ENCODE measurements at places on chromosomes 11 and 22.

DNA sequence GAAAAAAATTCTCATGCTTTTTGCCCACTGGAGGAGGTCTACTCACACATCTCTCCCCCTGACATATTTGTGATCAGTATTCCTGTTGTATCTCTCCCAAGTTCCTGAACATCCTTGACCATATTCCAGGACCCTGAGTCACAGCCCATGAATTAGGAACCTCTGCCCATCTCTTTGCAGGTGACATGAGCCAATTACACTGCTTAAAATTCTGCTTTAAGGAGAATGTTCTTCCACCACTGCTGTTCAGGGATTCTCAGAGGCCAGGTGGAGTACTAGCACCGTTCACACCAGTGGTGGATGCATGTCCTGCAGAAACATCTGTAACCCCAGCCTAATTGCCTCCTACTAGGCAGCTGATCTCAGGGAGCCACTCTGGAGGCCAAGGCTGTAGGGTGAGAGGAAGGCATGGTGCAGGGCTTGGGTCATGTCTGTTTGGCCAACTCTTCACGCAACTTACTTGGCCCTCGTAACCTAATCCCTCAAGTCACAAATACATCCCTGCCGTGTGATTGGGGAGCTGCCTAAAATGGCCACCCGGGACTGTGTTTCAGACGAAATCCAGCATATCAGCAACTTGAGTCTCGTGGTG lies 104.8 kb downstream of the GGTLC2 start:
- DNase-seq, result no peak

GRCh38 chr11:107370390-107370789 lies 87.2 kb downstream of the CWF19L2 start:
- DNase-seq, result no peak

- DNase-seq, result no peak
Measured at GRCh38 chr22:40033586-40034380, 39.0 kb downstream of the FAM83F start.

DNA sequence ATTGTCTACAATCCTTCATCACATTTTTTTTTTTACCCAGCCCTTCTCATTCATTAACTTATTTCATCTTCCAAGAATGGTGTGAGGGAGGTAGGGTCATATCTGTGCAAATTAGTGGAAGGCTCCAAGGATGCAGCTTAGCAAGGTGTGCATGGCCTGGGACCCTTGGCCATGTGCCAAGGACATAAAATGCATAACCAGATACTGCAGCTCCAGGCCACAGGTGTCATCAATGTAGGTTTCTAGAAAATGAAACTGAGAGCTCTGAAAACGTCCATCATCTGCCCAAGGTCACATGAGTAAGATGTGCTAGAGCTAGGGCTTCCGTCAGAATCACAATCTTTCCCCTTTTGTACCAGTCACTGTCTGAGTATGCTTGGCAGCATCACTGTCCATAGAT lies 29.8 kb downstream of the ANKK1 start:
- DNase-seq, result no peak

DNA sequence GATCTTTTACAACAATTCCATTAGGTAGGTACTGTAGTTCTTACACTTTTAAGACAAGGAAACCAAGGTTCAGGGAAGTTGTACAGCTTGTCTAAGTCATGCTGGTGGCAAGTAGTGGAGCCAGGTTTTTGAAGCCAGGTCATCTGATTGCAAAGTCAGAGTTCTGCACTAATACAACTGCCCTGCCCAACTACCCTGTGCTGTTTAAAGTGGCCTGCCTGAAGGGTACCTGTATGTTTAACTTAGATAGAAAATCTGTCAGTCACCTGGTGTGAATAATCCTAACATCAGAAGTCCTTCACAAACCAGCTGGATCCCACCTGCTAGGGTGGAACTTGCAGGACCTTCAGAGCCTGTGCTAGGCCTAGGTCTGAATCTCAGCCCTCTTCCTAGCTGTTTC lies 44.2 kb downstream of the ARFGAP2 start:
- DNase-seq, result no peak

GRCh38 chr11:16293204-16293681 lies 63.1 kb downstream of the SOX6 start:
- DNase-seq, result no peak

GRCh38 chr11:96008161-96008720 lies 84.3 kb upstream of the MTMR2 start:
- DNase-seq, result no peak

DNA sequence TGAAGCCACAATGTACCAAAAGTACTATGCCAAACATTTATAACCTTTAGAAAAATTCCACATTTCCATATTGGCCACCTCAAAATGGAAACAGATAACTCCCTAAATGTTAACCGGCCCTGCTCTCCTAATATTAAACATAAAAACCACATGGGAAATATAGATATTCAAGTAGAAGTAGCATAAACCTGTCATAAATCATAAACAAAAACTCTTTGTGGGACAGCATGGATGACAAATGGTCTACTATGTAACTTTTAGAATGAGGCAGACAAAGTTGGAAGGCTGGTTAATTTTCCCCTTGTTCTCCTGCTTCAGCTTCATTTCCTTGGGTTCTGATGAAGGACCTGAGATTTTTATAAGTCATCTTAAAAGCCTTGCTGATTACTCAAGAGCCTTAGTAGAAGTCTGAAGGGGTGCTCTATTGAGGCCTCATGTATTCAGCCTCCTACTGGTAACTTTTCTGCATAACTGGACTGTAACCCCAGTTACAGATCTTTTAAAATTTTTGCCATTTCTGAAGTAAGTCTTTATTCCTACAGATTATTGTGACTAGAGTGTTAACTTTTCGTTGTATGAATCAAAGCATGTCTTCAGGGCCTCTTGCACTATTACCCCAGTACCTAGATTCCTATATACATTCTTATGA lies 116.4 kb downstream of the STIM1 start:
- DNase-seq, result no peak

DNA sequence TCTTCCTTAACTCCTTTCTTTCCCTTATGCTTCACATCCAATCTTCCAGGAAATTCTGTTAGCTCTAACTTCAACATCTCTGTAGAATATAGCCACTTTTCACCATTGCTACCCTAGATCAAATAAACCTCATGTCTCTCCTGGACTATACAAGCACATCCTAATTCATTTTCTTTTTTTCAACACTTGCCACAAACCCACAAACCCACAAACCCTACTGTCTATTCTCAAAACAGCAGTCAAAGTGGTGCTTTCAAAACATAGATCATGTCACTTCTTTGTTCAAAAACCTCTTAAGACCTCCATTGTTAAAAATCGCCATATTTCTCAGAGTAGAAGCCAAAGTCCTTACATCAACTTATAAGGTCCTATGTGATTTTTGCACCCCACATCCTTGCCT lies 94.3 kb downstream of the PIWIL4 start:
- DNase-seq, result no peak

- DNase-seq, result peak; percentile 29
Measured at GRCh38 chr11:61776561-61777075, 15.8 kb downstream of the TMEM258 start.

DNA sequence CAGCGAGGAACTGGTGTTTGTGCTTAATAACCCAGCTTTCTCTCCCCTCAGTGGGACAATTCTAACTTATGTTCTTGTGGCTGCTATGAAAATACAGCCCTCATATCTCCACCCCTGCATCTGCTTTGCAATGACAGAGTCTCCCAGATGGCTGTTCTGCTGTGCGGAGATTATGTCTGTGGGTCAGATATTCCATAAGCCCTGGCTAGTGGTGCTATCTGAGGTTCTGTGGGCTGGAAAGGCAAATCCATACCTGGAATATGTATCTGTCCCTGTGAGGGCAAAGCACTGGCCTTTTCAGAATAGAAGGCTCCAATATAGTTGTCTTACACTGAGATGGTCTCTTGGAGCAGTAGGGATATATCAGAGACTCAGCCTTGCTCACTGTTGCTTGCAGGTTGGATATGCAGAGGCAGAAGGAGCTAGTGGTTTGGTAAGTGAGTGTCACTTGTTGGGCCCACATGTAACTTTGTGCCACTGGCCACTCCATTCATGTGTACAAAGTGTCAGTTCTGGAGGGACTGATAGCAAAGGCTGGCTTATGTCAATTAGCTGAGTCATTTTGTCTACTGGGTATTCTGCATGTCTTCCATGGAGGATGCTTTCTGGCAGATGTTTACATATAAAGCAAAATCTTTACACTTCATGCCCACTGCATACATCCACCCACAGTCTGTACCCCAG lies 246.6 kb downstream of the FAM76B start:
- no peak for DNase-seq

DNA sequence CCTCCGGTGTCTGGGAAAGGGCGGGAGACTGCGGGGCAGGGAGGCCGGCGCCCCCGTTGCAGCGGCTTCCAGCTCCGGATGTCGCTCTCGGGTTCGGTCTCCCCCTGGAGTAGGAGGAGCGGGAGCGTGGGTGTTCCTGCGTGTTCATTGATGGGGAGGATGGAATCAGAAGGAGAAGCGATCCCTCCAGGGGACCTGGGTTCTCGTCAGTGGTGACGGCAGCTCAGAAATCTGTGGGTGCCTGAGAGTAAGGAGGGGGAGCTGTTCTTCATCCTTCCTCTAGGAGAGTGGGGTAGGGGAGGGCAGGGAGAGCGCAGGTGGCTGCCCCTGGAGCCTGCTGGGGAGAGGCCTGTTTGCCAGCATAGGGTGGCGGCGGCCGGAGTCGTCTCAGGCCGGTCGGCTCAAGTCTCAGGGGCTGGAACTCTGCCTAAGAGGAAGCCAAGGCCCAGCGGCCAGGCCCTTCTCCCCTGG lies 1.1 kb downstream of the UBASH3B start:
- peak; percentile 60 for DNase-seq

DNA sequence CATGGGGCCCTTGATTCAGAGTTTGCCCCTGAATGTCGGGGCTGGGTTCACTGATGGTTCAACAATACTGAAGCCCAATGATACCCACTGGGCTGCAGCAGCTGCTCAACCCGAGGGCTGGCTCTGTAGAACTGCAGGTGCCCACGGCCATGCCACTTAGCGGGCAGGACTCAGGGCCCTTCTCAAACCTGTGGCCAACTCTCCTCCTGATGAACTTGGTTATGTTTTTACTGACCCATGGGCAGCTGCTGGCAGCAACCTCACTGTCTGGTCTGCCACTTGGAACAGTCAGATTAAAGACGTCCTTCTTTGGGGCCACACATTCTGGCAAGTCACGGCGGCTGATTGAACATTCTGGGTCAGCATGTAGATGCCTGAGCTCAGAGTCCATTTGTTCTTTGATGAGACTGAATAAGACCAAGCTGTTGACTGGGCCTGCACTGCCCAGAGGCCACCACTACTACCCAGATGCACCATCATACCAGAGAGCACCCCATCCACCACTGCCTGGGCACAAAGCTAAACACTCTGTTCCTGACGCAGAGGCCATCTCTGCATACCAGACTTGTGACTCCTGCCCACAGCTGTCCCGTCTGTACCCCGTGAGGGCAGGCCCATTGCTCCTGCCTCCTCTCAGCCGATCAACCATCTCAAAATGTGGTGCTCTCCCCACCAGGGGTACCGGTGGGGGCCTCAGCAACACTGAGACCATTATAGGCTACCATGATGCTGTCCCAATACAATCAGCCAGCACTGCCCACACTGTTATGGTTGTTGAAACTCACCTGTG lies 67.8 kb downstream of the SHANK2 start:
- DNase-seq, result no peak

GRCh38 chr11:39724404-39724803 lies 1735.0 kb downstream of the LRRC4C start:
- DNase-seq, result no peak

DNA sequence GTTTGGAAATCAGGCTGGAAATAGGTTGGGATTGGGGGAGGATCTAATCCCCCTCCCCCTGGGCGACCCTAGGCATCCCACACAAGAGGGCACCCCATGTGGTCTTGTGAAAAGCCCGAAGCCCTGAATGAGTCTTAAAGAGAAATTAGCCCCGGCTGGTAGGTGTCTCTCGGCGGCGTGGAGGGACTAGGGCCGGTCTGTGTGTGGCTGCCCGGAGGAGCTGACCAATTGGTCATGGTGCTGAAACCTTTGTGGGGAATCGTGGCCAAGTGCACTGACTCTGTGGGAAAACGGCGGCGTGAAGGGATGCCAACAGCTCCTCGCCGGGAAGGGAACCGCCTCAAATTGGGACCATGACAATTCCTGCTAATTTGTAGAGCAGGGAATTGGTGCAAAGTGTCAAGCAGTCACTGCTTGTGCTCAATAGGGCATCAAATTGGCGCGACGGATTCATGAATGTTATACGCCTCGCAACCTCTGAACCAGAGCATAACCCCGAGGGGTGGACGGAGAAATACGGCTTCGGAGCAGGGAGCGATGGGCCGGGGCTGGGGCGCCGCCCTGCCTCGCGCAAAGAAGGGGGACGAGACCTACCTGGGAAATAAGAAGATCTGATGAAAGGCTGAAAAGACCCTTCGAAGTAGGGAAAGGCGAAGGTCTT lies 1.5 kb downstream of the DBX1 start:
- DNase-seq, result peak; percentile 11

DNA sequence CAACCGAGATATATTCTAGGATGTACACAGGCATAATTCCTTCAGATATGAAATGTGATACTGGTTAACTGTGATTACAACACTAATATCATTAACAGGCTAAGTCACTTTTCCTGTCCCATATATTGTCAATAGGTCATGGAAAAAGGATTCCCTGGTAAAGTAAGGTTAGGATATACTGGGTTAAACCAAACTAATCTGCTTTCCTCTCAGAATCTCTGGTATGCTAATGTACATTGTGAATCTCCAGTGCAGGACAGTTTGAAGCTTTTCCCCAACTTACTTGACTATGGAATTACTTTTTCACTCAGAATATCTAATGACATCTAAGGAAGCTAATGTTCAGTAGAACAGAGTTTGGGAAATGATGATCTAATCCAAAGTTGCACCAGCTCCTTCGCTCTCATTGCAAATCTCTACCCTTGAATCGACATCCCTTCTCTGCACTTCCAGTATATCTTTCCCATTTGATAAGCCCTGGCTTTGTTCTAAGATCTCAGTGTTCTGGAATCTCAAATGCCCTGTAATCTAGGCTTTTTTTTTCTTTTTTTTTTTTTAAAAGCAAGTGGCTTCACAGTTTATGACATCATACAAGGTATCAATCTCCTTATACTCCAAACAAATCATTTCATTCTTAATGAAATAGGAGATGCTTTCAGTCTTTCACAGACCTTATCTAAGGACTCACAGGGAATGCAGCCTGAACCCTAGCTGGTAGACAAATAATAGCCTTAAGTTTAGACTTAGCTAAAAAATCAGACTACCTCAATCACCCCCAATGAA lies 43.8 kb downstream of the COPB1 start:
- no peak for DNase-seq

- no peak for DNase-seq
Measured at GRCh38 chr11:120746376-120746775, 234.8 kb downstream of the GRIK4 start.

DNA sequence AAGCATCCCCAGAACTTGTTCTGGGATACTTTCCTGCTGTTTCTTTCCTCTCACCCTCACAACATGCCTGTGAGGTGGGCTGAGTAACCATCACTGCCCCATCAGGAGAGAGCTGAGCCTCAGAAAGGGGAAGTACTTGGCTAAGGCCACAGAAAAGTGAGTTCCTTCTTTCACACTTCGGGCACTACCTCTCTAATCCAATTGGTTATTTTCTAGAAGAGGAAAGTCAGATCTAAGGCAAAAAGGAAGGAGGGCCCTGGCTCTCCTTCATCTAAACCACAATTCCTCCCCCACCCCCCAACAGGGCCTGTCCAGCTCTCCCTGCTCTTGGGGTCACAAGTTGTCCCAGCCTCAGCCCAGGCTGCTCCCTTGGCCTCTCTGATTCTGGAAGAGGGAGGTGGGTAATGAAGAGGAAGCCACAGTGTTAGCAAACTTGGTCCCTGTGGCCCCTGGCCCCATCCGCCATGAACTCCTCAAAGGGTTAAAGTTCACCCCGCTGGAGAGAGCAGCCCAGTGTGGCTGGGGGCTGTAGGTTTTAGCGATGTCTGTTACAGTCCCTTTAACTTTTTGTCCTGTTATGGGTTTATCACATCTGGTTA lies 34.0 kb downstream of the SLC22A12 start:
- DNase-seq, result no peak

Data from CD4-positive, alpha-beta T cell (primary cell).